CD14-positive monocyte (primary cell): ENCODE measurements at places on chromosomes 4 and X. TPM values are rescaled to one million over a fixed set of nuclear protein-coding genes. Genes with fewer than 3 reads are reported as not detected.
A peak's percentile ranks its signal among the peaks of the same experiment; 100 is the strongest.

CT45A10 gene
- polyA plus RNA-seq = not detected

MTNR1A gene
- polyA plus RNA-seq = not detected

CLTRN gene
- polyA plus RNA-seq = not detected

PLAC1 gene
- polyA plus RNA-seq = not detected in 2 replicates

DNA sequence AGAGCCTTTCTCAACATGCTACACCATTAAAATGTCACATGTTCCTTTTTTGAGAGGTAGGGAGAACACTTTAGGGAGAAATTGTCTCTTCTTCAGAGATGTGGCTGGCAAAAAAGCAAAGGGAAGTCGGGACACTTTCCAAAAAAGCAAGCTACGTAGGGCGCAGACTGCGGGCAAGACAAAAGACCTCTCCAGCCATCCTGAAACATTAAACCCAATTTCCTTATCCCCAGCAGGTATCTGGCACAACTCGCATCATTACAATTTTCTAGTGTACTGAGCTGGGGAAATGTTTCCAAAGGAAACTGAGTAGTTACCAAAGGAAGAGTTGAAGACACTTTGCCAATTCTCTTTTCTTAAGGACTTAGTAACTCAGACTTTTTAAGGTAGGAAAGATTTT lies 116.0 kb downstream of the PACRGL start:
- no peak overlapping the region for H3K27ac ChIP-seq
- no peak overlapping the region for H3K4me3 ChIP-seq
- H3K27me3 ChIP-seq = no peaks in the 10 kb centered on the region
- no peaks in the 10 kb centered on the region for H3K4me1 ChIP-seq
- DNase-seq = no peak

DNA sequence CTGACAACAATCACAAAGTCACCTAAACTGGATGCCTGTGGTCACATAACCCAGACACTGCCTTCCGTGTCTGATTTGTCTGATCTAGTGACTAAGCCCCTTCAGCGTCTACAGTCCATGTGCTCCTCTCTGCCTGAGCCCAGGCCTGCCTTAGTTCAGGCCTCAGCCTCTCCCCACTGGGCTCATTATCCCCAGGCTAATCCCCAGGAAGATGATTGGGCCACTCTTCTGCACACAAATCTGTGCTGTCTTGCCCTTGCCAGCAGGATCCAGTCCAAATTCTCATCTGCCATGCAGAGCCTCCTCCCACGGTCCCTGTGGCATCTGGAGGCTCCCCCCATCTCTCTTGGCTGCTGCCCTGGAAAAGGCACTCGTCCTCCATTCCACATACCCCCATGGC lies 96.5 kb downstream of the SLC2A9 start:
- H3K27me3 ChIP-seq = no peaks in the 10 kb centered on the region
- no peak overlapping the region for H3K4me3 ChIP-seq
- H3K36me3 ChIP-seq = peaks cover 67% of the 10 kb centered on the region
- DNase-seq = no peak
- H3K4me1 ChIP-seq = peaks cover 14% of the 10 kb centered on the region
- peak overlapping the region; percentile 37 for H3K27ac ChIP-seq

GRCh38 chr4:20832826-20833225 lies 132.6 kb downstream of the PACRGL start:
- H3K36me3 ChIP-seq = no peaks in the 10 kb centered on the region
- H3K27me3 ChIP-seq = no peaks in the 10 kb centered on the region
- no peak for DNase-seq
- no peaks in the 10 kb centered on the region for H3K4me1 ChIP-seq

- H3K4me1 ChIP-seq = no peaks in the 10 kb centered on the region
- no peaks in the 10 kb centered on the region for H3K27me3 ChIP-seq
- no peak for DNase-seq
- no peaks in the 10 kb centered on the region for H3K36me3 ChIP-seq
Observed at GRCh38 chrX:118948270-118948669, 26.1 kb upstream of the LONRF3 start.

DNA sequence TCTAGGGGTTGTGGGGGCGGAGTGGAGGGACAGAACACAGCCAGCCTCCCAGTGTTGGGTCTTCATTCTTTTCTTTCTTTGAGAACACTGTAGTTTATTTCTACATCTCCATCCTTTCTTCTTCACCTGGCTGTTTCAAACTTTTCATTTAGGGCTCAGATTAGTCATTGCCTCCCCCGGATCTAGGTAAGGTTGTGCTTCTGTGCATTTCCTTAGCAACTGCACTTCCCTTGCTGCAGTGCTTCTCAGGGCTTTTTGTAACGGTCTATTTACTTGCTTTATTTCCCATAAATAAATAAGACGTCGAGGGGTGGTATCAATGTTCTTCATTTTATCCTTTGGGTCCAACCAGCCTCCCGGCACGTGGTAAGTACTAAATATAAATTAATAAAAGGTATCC lies 31.3 kb downstream of the ADGRL3 start:
- no peak overlapping the region for H3K27ac ChIP-seq
- no peak overlapping the region for H3K4me3 ChIP-seq
- H3K27me3 ChIP-seq = no peaks in the 10 kb centered on the region

- no peak overlapping the region for H3K4me3 ChIP-seq
- H3K27me3 ChIP-seq = no peaks in the 10 kb centered on the region
- H3K36me3 ChIP-seq = no peaks in the 10 kb centered on the region
- no peak overlapping the region for H3K27ac ChIP-seq
Observed at GRCh38 chrX:11398139-11398538, 104.9 kb downstream of the AMELX start.

DNA sequence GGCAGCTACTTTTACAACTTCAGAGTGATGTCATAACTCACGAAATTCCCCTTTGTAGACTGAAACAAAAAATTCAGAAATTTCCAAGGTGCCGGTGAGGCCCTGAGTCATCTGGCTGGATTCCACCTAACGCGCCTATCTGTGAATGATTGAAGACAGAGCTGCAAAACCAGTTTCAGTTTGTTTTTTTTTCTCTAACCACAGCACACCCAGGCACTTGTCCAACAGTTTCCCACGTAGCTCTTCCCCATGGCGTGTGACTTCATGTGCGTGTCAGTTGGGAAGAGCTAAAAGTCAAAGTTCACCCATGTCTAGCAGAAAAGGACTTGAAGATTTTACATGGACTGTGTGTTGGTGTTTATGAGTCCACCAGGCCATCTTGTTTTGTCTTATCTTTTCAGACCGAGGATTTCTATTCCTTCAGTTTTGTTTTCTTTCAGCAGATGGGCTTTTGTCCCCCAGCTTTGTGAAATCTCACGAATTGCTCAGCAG lies 16.4 kb downstream of the TCEANC start:
- DNase-seq = peak; percentile 94
- H3K4me3 ChIP-seq = no peak overlapping the region
- H3K27me3 ChIP-seq = no peaks in the 10 kb centered on the region
- no peaks in the 10 kb centered on the region for H3K36me3 ChIP-seq

- H3K36me3 ChIP-seq = peaks cover 18% of the 10 kb centered on the region
- H3K27ac ChIP-seq = no peak overlapping the region
- no peak overlapping the region for H3K4me3 ChIP-seq
- no peaks in the 10 kb centered on the region for H3K27me3 ChIP-seq
- H3K4me1 ChIP-seq = peaks cover 41% of the 10 kb centered on the region
Observed at GRCh38 chrX:101410461-101410860, 2.4 kb downstream of the HNRNPH2 start.
